ENCODE measurements at places on chromosomes 6 and 20. TPM values are rescaled to one million over a fixed set of nuclear protein-coding genes. Genes with fewer than 3 reads are reported as not detected.

The BCAS1 gene
- 2.4 TPM for total RNA-seq

The TRIM40 gene
- total RNA-seq, result not detected

The DOK5 gene
- 236 TPM for total RNA-seq

The FBXO9 gene
- total RNA-seq, result 41.6 TPM

The FAM229B gene
- total RNA-seq, result 24.1 TPM

- DNase-seq, result no peak
Measured at GRCh38 chr6:124524491-124525200, 437.6 kb upstream of the RNF217 start.

DNA sequence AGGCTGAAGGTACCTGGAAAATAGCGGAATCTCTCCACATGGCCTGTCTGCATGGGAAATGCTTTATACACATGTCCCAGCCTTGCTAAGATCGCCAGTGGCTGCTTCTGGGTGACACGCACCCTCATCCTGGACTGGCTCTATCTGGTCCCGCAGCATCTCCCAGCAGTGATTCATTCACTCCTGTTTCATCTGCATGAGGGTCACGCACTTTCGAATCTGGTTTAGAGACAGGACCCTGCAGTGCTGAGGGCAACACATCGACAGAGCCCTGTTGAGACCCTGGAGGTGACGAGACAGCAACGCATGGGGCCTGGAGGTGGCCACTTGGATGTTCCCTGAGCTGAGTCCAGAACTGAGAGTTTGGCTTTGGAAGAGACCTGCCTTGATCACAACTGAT, 136.5 kb downstream of the SMOC2 start:
- no peak for DNase-seq

- no peak for DNase-seq
Measured at GRCh38 chr20:24783631-24784492, 165.2 kb upstream of the CST7 start.

GRCh38 chr20:50041246-50041873, 58.6 kb downstream of the SNAI1 start:
- DNase-seq, result no peak

GRCh38 chr6:134272374-134272773, 45.5 kb downstream of the SGK1 start:
- DNase-seq, result no peak

- no peak for DNase-seq
Measured at GRCh38 chr6:34771727-34772126, 14.4 kb downstream of the SNRPC start.

All from frontal cortex (tissue), 4 donors.